ENCODE measurements at places on chromosomes 6 and 20.
A peak's percentile ranks its signal among the peaks of the same experiment; 100 is the strongest.

GRCh38 chr20:53942472-53942816 lies 128.0 kb downstream of the BCAS1 start:
- no peak for DNase-seq

DNA sequence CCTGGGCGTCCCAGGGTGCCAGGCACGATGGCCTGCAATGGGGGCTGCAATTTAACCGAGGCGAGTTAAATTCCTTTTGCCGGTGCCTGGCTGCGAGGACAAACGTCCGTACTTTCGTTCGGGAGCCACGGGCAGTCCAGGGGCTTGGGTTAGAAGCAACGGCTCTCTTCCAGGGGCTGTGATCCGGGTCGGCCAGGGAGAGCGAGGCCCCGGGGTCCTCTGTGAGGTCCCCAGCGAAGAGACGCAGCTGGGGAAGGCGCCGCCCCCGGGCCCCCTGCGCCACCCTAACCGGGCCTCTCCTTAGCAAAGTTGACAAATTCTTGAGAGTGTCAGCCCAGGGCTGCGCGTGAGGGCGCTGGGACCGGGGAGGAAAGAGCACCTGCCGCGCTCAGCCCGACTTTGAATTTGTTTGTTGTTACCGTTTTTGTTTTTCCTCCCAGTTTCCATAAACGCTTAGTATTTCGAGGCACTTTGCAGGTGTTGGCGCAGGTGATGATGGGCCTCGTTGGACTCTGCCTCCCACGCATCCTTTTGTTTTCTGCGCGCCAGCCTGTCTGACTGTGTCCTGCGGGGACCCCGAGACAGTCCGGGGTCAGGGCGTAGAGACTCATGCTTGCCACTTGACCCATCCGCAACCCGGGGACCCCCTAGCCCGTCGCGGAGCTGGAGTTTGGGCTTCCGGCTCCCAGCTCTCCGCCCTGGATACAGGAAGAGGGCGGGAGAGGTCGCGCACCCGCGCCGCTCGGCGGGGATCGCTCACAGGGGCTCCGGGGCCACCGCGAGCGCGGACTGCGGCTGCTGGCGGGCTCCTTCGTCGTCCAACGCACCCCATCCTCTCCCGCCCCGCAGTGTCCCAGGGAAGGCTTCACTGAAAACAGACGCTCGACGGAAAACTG lies 5.8 kb downstream of the OLIG3 start:
- DNase-seq = no peak

DNA sequence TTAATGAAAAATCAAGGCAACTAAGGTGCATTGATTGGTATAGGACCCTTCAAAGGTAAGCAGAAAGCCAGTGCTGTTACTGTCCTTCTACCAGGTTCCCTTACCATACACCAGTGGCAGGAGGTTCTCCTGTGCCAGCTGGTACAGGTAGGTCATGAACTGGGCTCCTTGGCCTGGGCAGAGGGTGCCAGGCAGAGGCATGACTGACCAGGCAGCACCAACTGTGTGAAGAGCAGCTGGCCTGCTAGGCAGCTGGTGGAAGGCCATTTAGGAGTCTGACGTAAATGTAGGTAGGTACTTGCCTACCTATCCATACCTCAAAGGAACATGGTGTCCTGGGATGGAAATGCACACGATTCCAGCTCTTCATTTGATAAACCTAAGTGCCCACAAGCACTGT lies 23.3 kb downstream of the PCNA start:
- no peak for DNase-seq

DNA sequence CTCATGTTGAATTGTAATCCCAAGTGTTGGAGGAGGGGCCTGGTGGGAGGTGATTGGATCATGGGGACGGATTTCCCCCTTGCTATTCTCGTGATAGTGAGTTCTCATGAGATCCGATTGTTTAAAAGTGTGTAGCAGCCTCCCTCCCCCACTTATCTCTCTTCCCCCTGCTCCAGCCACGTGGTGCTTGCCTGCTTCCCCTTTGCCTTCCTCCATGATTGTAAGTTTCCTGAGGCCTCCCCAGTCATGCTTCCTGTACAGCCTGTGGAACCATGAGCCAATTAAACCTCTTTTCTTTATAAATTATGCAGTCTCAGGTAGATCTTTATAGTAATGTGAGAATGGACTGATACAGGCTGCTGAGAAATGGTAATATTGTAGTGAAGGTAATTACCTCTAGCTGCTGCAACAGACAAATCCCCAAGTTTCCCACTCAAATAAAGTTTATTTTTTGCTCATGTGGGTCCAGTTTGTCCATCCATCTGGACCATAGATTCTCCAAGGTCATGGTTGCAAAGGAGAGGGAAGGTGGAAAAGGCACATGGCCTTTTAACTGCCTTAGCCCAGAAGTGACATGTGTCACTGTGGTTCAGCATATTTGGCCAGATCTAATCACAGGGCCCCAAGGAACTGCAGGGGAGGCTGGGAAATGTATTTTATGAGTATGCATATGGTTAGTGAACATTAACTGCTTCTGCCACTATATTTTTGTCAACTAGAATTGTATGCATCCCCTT lies 89.2 kb downstream of the TRMT11 start:
- no peak for DNase-seq

DNA sequence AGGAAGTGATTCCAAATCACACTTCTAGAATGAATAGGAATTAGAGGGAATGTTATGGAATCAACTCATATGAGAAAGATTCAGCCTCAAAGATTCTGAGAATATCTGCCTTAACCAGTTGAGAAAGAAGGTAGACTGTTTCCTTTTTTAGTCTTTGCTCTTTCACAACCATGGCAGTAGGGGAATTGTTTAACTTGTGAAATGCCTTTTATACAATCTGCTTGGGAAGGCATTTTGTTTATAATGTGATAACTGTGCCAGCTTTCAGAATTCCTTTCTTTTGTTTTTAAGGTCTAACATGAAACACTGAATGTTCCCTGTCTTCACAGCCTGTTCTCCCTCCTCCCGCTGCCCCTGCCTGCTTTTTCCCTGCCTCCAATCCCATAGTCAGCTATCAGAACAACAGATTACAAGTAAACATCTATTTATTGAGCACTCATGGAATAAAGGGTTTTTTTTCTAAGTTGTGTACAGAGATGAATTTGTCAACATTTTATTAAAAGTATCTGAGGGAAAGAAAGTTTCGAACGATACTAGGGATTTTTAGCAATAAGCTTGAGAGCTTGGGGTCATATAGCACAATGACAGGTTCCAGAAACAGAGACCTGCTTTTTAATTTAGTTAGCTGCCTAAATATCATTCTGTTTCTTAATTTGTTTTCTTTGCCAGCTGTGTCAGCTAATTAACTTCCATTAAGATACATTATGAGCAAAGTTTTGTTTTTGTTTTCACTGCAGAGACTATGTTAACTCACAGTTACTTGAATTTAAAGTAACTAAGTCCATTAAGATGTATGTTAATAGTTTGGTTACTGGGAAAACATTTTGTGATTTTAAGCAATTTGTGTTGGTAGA lies 28.3 kb upstream of the FBXO30 start:
- DNase-seq = no peak

DNA sequence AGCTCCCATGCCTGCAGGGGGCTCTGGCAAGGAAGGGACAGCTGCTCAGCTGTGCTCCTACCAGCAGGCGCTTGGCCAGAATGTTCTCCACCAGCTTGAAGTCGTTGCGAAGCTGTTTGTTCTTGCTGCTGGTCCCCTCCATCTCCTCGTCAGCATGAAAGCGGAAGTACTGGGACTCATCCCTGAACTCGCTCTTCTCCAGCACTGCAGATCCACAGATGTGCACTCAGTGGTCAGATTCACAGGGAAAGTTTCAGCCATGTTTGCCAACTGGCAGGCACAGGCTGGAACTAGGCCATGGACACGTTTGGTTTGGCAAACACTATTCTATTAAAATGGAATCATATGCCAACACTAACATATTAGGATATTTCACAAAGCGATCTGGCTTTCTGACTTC lies 167.9 kb downstream of the PREX1 start:
- no peak for DNase-seq

DNA sequence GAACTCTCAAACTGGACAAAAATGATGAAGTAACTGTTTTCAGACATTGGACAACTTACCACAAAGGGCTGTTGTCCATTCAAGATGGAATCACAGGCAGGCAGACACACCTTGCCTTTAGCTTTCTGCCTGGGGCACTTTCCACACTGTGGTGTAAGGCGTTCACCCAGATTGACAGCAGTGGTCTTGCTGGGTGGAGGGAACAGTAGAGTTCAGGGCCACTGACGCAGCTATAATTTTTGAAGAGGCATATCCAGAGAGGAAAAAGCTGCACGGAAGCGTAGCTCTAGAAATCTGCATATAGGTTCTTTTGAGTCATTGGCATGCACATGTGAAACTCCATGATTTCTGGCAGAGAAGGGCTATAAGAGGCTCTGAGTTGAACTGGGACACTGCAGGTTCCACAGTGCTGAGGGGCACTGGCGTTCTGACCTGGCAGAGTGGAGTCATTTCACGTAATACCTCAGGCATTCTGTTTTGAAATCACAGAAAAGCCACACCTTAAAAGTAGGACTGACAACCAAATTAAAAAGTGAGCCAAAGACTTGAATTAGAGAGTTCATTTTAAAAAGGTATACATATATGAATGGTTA lies 105.0 kb upstream of the EDN1 start:
- no peak for DNase-seq

DNA sequence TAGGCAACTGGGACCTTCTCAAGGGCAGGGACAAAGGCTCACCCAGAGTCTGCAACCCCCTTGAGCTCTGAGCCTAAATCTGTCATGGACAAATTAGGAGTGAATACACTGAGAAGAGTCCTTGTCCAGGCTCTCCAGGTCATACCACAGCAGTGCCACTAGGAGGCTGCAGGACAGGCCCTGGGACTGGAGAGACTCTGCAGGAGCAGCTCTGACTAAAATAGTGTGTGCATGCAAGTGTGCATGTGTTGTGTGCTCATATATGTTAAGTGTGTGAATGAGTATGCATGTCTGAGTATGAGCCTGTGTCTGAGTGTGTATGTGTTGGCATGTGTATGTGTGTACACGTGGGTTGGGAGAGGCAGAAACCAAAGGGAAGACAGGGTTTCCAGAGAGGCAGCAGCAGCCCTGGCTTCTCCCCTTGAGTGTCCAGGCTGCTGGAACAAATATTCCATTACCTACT lies 27.1 kb downstream of the MRPL14 start:
- DNase-seq = no peak

GRCh38 chr6:134090591-134090990 lies 38.2 kb upstream of the SLC2A12 start:
- DNase-seq = no peak

DNA sequence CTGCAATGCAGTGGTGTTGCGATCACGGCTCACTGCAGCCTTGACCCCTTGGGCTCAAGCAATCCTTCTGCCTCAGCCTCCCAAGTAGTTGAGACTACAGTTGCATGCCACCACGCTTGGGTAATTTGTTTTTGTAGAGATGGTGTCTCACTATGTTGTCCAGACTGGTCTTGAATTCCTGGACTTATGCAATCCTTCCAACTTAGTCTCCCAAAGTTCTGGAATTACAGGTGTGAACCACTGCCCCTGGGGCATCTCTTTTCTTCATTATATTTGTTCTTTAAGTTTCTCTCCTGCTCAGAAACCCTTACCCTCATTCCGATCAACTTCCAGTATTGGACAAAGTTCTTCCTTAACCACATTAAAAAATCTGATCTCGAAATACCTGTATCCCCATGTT lies 44.7 kb upstream of the DEK start:
- DNase-seq = no peak

- DNase-seq = no peak
Measured at GRCh38 chr6:30035784-30036183, 25.3 kb upstream of the POLR1H start.

DNA sequence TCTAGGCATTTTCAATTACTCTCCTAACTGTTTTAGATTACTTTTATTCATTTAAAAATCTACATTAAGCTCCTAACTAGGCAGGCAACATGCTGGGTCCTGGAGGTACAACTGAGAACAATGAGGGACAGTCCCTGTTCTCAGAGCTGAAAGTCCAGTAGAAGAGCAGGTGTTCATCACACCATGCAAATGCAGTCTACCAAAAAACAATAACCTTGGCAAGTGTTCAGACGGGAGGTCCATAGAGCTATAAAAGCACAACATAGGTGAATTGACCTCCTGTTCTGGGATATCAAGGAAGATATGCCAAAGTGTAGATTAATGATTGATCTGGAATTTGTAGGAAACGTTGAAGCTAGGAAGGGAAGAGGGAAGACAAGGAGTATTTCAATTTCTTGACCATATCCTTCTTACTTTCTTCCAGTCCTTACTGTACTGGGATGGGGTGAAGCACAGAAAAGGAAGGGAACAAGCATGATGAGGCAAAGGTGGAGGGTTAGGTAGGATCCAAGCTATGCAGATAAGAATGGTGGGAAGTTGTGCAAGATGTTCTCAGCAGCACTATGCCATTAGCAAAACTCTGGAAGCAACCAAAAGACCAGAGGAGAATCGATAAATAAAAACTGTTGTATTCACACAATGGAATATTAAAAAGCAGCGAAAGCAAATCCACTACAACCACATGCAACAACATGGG lies 485.7 kb upstream of the JARID2 start:
- no peak for DNase-seq

GRCh38 chr6:137389150-137389704 lies 105.0 kb downstream of the OLIG3 start:
- DNase-seq = peak; percentile 48

DNA sequence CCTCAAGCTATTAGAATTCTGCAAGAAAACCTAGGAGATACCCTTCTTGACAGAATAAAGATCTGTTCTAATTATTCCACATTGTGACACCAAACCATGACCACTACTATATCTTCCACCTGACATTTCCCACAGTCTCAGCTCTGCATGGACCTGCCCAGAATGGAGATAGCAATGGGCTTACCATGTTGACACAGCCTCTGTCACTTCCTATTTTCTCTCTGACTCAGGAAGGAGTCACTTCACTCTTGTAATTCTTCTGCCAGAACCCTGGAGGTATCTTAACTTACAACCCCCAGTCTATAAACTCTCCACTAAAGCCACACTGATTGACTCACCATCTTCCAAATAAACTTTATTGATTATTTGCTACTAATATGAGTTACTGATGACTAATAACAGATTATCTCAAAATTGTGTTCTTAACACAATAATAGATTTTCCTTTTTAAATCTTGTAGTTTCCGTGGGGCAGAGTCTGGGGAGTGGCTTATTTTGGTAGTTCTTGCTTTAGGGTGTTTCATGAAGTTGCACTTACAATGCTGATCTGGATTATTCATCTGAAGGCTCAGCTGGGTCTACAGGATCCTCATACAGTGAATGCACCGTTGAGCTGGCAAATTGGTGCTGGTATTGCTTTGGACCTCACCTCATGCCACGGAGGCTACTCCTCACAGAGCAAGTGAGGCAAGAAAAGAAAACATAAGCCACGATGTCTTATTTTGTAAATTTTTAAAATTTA lies 869.9 kb downstream of the KIF16B start:
- no peak for DNase-seq

DNA sequence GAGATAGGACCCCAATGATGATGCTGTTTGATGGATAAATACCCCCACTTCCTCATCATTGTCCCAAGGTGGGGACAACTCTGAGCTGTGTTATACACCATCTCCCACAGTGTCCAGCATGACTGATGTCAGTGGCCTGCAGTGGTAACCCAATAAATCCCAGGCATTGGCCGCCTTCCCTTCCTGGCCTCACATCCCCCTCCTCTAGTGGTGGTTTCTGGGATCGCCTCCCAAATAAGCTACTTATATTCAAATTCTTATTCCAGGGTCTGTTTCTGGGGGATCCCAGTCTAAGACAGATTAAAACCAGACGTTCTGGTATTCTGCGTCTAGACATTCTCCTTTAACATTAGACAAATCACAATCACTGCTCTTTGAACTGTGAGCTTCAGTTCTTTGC lies 90.6 kb downstream of the SCP2D1 start:
- no peak for DNase-seq

- no peak for DNase-seq
Measured at GRCh38 chr20:47674686-47675085, 110.6 kb downstream of the SULF2 start.

Data from stimulated activated CD4-positive, alpha-beta T cell treated with anti-CD3 and anti-CD28 coated beads, Interleukin-12 subunit alpha, Interleukin-12 subunit beta, amount 100 ng/mL, for 24 hours (primary cell).